ELF-1 (cell line): ENCODE measurements at places on chromosomes 1 and 21.

- peak; percentile 93 for DNase-seq
Measured at GRCh38 chr1:3869751-3870301, 12.6 kb downstream of the DFFB start.

DNA sequence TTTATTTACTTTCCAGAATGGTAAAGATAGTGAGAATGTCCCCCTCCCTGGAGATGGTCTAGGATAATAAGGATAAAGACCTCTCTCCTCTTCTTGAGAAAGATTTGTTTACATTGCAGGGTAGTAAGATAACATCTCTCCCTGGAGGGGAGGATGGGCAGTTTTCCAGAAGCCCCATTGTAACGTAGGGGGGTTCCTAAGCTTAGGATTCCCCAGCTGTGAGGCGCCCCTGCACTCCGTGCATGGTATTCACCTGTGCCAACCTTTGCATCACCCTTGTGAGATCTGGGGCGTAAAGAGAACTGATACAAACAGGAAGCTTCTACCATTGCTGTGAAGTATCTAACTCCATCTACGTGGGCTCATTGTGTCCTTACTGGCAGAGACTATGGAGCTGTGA, 148.7 kb upstream of the DNAH14 start:
- DNase-seq = peak; percentile 13

- DNase-seq = peak; percentile 35
Measured at GRCh38 chr1:7002728-7003127, 217.5 kb downstream of the CAMTA1 start.

DNA sequence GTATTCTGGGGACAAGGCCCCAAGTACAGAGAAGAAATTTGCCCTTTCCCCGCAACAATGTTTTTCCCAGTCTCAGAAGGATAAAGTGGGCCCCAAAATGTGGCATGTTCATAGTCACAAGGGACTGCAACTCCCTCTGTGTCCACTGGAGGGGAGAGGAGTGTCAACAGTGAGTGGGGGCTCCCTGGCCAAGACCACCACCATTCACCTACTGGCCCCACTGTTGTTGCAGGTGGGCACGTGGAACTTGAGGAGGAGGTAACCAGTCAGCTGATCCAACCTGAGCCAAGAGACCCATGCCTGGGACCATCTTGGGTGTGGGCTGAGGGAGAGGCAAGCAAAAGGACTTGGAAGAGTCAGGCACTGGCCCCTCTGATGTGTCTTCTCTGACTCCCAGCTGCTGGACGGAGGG, 777 bp downstream of the NUDT17 start:
- DNase-seq = peak; percentile 47

DNA sequence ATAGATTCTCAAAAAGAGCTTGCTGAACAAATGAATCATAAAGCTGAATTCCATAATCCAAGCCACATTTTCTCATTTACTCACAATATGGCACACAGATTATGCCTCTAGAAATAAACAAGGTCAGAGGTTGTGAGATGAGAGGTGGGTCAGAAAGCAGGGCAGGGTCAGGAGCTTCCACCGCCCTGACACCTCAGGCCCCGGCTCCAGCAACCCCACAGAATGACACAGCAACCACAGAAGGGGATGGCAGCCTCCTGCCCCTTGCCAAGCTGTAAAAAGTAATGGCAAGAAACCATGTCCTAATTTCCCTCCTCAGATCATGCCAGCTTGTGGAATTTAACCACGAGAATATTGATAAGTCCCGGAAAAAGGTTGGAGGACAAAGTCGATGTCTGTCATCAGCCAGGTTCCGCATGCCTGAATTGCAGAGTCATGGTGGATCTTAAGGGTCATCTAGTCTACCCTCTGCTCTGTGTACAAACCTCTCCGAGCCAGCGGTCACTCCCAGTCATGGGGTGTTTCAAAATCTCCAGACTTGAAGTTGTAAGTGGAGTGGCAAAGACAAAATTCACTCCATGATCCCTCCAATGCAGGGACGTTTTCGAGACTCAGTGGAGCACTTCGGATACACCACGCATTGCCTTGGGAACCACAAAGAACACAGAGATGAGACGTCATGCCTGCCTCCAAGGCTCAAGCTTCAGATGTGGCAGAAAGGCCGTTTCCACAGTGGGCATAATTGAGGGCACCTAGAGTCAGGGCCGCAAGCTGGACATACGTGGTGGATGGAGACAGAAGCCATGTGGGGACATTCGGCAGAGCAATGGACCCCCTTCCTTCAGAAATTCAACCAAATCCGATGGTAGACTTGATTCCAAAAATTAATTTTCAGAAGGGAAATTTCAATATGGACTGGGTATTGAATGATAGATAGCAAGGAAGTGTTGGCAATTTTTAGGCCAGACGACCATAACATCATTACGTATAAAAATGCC, 254.0 kb downstream of the TOMM20 start:
- no peak for DNase-seq

- DNase-seq = no peak
Measured at GRCh38 chr1:96059736-96060135, 661.8 kb upstream of the PTBP2 start.

GRCh38 chr21:42624095-42624790, 29.2 kb upstream of the PDE9A start:
- no peak for DNase-seq

DNA sequence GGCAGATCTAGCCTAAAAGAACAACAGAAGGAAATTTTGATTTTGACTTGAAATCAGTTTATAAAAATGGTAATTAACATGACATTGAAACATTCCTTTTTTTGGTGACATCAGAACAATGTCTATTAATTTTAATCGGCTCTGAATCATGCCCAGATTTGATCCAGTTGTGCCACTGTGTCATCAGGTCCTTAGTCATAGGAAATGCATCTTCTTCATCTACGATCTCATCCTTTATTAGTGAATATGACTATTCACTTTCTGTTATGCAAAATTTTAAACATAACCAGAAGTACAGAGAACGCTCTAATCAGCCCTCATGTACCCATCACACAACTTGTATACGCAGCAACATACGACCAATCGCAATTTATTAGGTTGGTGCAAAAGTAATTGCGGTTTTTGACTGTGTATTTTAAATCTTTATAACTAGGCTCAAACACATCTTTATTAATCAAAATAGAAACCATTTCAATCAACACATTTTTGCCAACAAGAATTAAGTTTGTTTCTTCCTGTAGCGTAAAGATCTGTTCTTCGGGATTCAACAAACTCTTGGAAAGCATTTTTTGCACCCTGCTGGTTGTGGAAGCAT, 40.3 kb upstream of the TLR5 start:
- DNase-seq = no peak

DNA sequence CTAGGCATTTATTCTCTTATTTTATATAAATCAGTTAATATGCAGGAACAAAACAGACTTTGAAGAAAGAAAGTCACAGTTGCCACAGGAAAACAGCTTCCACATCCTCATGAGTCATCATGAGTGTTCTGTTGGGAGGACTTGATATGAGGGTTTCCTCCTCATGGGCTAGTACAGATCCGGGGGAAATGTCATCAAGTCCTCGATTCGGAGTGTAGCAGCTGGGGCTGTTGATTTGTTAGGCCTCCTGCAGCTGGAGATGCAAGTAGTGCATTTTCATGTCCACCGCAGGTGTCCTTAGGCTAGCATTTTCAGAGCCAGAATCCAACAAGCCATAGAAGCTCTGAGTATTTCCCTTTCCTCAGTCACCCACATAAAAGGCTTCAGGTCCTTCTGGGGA, 36.7 kb downstream of the ADAM30 start:
- DNase-seq = no peak

DNA sequence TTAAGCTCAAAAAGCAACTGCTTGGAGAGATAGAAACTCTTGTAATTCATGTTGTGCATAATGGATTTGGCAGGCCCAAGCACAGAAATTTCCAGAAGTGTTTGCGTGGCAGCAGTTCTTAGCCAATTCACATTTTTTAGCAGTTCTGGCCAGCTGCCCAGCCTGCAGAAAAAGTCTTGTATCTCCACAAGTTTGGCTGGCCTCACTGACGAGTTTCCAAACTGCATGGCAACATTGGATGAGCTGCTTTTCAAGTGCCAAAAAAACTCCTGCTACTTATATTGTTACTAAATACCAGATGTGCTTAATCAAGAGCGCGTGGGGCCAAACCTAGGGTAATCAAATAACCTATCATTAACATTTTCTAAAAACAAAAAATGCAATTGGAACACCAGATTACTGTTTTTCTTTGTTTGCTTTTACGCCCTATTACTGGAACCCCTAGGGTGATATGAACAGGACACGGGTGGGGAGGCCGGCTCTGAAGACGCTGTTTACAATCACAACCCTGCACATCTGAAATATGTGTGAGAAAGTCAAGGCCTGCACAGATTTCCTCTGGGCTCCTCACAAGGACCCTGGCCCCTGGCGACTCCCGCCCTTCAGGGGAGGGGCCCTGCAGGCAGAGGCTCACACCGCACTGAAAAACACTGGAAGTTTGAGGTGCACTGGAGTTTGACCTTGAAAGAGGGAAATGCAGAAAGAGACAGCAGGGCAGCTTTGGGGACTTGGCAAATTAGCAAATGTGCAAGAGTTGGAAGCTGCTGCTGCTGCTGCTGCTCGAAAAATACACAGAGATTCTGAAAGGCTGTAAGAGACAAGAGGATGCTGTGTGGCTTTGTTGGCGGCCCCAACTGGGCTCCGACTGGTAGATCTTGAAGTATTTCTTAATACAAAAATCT, 55.2 kb upstream of the TARBP1 start:
- no peak for DNase-seq

DNA sequence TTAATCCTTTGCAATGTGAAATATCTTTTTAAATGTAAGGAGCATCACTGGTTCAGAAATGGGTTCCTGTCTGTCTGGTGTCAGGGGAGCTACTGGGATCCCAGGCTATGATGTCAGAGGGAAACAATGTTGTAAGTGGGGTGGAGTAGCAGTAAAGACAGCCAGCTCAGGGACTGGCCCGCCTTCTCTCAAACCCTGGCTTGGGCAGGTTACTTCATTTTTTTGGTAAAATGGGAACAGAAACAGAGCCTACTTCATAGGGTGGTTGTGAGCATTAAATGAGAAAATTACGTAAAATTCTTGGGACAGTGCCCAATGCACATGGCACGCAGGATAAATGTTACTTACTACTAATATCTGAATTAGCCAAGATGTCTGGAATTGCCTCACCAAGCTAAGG, 30.7 kb upstream of the IL20 start:
- no peak for DNase-seq

DNA sequence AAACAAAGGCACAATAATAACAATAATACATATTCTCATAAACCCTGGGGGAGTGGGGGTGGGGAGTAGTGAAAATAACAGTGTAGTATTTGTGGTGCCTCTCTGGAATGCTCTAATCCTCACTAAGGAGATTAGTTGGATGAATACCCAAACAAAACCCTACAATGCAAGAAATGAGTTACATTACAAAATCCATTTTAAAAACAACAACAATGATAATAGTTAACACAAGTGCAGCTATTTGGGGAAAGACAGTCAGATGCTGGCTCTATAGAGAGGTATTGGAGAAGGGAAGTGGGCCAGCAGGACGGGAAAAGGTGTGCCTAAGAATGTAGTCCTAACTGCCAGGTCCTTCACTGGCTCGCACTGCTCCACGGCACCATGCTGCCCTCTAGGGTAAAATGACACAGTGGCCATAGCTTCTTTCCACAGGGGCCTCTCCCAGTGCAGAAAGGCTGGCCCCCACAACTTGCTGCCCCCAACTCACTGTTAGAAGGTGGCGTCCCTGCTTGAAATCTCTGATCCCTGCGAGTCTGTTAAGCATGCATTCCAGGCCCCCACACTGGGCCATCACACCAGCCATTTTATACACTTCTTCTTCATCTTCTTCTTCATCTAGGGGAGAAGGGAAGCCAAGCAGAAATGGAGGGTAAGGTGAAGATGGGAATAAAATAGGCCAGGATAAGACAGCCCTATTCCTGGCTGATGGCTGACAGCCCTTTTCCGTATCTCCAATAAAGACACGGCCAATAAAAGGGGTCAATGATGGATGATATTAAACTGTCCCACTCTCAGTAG, 113.8 kb downstream of the UBR4 start:
- peak; percentile 37 for DNase-seq

GRCh38 chr1:235739124-235739523, 89.5 kb upstream of the GNG4 start:
- DNase-seq = no peak

- no peak for DNase-seq
Measured at GRCh38 chr1:62903982-62904855, 120.3 kb downstream of the ATG4C start.

DNA sequence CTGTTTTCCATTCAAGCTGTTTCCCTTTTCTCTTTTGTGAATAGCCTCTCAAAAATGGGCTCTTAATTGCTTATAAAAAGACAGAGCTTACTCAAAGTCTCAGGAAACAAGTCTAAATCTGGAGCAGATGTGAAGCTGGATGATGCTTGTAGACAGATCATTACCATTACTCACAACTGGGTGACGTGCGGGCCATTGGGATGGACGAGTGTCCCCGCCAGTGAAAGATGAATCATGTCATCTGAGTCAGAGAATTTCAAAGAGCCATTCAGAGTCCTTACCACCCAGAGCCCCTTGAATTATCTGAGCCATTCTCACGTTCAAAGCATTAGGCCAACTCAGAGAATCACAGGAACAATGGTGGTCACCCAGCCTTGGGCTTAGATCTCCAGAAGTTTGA, 134.6 kb downstream of the HUNK start:
- no peak for DNase-seq

GRCh38 chr1:182476625-182477024, 26.7 kb downstream of the RGSL1 start:
- DNase-seq = no peak

- DNase-seq = no peak
Measured at GRCh38 chr1:87051965-87052364, 137.5 kb downstream of the HS2ST1 start.

- DNase-seq = peak; percentile 49
Measured at GRCh38 chr1:213989002-213989855, 1.5 kb downstream of the PROX1 start.

- DNase-seq = peak; percentile 66
Measured at GRCh38 chr1:226738421-226738994, 574 bp downstream of the ITPKB start.

DNA sequence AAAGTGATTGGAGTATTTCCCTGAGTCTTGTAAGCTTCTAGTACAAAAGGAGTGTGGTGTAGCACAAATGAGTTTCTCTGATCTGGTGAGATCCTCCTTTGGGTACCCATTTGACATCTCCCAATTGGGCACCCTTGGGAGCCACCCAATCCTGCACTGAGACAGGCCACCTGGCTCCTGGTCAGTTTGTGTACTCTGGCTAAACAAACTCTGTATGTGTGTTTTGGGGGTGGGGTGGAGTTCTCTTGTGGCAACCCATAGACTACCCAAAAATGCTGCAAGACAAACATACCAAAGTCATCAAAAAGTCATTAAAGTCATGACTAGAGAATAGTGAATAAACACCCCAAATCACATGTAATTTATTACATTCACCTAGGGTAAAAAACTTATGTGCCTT, 8.4 kb upstream of the HIVEP3 start:
- DNase-seq = no peak

DNA sequence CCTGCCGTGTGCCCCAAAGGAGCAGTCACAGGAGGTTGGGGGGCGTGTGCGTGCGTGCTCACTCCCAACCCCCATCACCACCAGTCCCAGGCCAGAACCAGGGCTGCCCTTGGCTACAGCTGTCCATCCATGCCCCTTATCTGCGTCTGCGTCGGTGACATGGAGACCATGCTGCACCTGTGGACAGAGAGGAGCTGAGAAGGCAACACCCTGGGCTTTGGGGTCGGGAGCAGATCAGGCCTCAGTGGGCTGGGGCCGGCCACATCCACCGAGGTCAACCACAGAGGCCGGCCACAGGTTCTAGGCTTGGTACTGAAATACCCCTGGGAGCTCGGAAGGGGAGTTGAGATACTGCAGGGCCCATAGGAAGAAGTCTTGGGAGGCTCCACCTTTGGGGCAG, 23.5 kb downstream of the COL6A1 start:
- no peak for DNase-seq

- no peak for DNase-seq
Measured at GRCh38 chr1:234586304-234586703, 23.7 kb downstream of the IRF2BP2 start.

GRCh38 chr1:211912038-211912437, 81.5 kb upstream of the LPGAT1 start:
- DNase-seq = no peak
